ENCODE measurements at places on chromosomes 1 and 21. TPM values are rescaled to one million over a fixed set of nuclear protein-coding genes. Genes with fewer than 3 reads are reported as not detected.

- H3K27me3 ChIP-seq, result no peaks in the 10 kb centered on the region
- no peak for DNase-seq
- no peaks in the 10 kb centered on the region for H3K36me3 ChIP-seq
- no peak overlapping the region for H3K4me3 ChIP-seq
These were observed 11.7 kb upstream of the USP48 start for GRCh38 chr1:21794656-21795055.

DNA sequence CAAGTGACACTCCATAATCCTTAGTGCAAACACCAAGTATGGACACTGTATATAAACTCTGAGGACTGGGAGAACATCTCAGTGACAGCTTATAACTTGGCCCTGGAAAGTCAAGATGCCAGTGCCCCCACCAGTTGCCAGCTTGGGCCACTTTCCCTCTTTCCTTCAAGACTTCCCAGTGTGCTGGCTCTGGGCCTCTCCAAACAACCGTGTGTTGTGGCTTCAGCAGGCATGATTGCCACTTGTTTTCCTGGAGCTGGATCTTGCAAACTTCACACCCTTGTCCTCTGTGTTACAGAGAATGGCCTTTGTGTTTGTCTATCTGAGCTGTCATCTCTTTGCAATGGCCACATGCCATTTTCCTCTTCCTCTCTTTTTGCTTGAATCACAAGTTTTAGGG is 37.0 kb downstream of the CCDC185 start:
- peak overlapping the region; percentile 13 for H3K27ac ChIP-seq
- peaks cover 4% of the 10 kb centered on the region for H3K4me1 ChIP-seq

GRCh38 chr1:184116287-184116686 is 64.8 kb downstream of the TSEN15 start:
- no peak overlapping the region for H3K27ac ChIP-seq
- DNase-seq, result no peak
- H3K4me3 ChIP-seq, result no peak overlapping the region
- no peaks in the 10 kb centered on the region for H3K36me3 ChIP-seq
- no peaks in the 10 kb centered on the region for H3K4me1 ChIP-seq

DNA sequence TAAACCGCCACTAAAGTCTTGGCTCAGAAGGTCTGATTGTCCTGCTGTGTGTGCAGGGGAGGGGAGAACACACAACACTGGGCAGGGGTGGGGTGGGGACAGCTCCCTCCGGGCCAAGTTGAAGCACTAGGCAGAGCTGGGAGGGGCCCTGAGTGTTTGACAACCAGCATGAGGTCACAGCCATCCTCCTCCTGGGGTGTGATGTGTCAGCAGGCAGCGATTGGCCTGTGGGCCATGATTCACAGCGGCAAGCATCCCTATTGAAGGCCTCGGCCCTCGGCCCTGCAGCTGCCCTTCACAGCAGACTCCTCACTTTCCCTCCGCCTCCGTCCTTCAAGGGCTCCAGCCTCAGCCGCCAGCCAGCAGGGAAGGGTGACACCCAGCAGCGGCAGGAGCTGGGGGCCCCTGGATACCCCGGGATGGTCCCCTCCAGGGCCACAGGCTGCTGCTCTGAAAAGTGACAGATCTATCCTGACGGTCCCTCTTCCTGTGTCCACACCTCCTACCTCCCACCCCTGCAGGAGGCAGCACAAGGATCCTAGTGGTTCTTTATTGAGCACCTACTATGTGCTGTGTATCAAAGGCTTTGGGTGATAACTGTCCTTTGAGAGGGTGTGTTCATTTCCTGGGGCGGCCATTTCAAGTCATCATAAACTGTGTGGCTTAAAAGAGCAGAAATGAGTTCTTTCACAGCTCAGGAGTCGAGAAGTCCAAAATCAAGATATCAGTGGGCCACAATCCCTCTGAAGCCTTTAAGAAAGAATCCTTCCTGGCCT is 66.0 kb upstream of the SLC25A33 start:
- peak; percentile 66 for DNase-seq
- H3K4me3 ChIP-seq, result no peak overlapping the region
- no peaks in the 10 kb centered on the region for H3K4me1 ChIP-seq
- H3K36me3 ChIP-seq, result no peaks in the 10 kb centered on the region
- H3K27ac ChIP-seq, result peak overlapping the region; percentile 79

DNA sequence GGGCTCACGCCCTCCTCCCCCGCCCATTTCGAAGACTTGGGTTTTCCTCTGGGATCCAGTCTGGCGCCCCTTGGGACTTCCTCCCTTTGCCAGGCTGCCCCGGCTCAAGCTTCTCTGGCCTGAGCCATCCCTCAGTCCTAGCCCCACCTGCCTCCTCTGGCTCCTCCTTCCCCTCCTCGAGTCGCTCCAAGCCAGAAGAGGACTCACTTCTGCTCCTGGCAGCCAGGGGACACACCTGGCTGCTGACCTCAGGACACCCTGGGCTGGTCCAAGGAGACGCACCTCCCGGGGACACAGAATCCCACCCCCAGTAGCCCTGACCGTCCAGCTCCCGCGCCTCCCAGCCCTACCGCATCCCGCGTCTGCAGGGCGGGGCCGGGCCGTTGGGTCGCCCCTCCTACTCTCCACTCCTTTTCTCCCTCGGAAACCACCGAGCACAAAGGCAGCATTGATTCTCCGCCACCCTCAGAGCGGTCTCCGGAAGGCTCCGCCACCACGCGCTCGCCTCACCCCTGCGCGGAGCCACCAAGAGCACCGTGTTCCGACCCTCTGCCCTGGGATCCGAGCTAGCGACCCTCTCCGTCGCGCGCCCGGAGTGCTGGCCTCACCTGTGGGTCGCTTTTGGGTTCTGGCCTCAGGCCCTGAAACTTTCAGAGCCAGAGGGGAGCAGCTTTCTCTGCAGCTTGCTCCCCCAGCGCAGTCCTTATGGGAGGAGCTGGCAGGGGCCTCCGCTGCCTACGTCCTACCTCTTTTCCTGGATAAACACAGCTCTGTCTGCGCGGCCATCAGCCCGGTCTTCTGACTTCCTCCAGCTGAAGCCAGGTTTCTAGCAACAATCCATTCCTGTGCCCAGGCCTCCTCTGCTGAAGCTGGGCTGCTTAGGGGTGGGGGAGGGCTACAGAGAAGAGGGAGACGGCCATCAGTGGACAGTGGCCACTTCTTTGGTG is at the start of gene C2CD4D:
C2CD4D (minus strand) TSS at position 364 of the 947 bp plus-strand sequence. CDS start 831 bp downstream, outside the sequence.
- no peaks in the 10 kb centered on the region for H3K36me3 ChIP-seq
- H3K4me1 ChIP-seq, result no peaks in the 10 kb centered on the region
- H3K27me3 ChIP-seq, result no peaks in the 10 kb centered on the region

The PRDM16 gene
- 0.48 TPM for total RNA-seq

The PRR9 gene
- not detected for total RNA-seq

The VPS72 gene
- total RNA-seq, result 34.6 TPM

The MXRA8 gene
- total RNA-seq, result 308 TPM

All from breast epithelium (tissue), 4 donors.